NCI-H446 treated with DMSO at 0.1 percent for 48 hours (cell line): ENCODE measurements at places on chromosomes 13 and 19.

DNA sequence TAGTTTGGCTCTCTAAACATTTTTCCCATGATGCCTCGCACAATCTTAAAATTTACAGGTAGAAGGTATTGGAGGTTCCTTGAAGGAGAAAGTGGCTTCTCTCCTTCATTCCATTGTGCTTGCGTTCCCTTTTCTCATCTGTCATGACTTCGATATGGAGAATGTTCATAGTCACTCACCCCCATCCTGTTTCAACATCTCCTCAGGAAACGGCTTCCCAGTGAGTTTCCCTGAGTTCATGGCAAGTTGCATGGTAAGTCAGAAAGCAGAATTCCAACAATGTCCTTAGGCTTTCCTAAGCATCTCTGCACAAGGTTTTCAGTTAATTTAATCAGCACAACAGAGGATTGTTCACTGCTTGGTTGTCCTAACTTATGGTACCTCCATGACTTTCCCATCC is 581.8 kb upstream of the SLITRK5 start:
- DNase-seq = no peak

DNA sequence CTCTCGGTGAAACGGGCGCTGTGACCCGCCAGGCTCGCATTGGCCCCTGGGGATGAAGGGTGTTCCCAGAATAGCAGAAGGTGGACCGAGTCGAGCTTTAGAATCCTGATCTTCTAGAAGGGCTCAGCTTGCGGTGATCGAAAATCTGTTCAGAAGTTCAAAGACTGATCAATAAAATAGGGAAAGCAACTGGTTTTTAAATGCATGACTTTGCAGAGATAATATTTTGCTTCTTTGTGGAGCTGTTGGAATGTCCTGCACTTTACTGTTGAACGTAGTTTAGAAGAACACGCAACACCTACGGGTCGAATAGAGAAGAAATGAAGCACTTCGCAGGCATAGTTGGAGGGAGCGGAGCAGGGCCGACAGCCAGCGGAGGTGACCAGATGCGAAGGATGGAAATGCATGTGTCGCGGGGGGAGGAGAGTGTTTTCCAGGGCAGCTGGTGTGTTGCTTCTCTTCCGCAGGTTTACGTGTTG is 766 bp downstream of the CEBPG start:
- DNase-seq = no peak

GRCh38 chr13:33815011-33815550 is 2.9 kb upstream of the RFC3 start:
- no peak for DNase-seq

GRCh38 chr13:111901267-111901915 is 165.6 kb upstream of the SOX1 start:
- no peak for DNase-seq

DNA sequence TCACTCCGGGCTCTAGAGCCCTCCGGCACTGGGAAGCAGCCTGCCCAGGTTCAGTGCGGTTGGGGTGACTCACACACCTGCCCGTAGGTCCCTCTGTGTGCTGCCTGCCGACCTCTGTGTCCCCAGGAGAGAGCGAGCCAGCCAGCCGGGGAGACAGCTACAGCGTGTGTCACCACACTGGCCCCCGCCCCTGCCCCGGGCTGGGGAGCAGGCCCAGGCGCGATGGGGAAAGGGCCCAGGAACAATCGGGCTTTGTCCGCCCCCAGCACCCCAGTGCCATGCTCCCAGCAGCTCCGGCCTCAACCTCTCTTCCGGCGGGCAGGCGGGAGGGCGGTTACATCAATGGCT is at the start of gene KLK6:
KLK6 (minus strand) TSS at position 179 of the 348 bp plus-strand sequence. CDS start 1,487 bp downstream, outside the sequence.
- no peak for DNase-seq

DNA sequence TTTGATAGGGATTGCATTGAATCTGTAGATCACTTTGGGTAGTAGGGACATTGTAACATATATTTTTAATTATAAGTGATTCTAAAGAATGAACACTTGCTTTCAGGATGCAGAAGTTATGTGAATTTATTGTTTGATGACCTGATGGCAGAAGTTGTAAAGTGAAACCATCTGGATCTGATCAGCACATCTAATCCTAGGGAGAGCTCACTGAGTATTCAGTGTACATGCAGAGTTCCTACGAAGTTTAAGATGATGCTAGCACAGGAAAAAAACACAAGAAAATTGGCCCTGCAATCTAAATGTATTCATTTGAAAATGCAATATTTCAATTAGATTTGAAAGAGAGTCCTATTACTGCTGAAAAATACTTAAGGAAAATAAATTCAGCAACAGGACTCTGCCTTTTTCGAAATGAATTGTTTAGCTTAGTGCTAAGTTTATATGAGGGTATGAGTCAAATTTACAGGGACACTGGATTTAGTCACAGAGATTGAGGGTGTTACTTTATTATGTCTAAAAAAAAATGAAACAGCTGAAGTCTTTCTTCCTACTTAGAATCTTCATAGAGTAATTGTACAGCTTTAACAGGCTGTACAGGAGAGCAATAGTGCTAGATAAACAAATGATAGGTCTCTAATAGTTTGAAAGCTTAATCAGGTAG is 385.7 kb downstream of the DCT start:
- DNase-seq = no peak

DNA sequence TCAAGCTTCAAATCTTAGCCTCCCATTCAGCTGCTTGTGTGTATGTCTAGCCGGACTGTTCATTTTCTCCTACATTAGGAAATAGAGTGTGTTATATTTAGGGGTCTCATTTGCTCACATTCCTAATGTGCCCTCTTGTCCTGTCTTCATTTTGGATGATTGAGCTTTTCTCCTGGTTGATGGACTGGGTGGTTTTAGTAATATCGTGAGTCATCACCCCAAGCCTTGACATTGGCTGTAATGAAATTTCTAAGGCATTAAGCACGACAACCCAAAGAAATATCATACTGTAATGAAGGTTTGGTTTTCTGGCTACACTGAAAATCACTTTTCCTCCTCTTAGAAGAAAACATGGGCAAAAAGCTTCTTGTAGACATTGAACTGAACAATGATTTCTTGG is 110.7 kb upstream of the WASF3 start:
- DNase-seq = no peak

- DNase-seq = no peak
These were observed 45.0 kb downstream of the CBY2 start for GRCh38 chr13:45747071-45747470.

DNA sequence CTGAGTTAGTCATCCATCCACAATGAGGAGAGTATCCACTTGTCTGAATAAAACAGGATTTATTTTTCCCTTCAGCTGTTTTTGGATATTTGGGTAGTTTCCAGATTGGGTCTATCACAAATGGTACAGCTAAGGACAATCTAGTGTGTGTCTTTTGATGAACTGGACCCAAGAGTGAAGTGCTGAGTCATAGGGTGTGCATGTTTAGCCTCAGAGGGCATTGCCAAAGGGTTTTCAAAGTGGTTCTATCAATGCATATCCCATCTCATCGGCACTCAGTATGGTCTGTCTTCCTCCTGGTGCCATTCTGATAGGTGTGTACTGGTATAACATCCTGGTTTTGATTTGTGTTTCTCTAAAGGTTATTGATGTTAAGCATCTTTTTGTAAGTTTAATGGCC is 62.3 kb downstream of the GSX1 start:
- DNase-seq = no peak

- no peak for DNase-seq
These were observed 4.1 kb upstream of the TLE6 start for GRCh38 chr19:2973229-2973628.

- DNase-seq = no peak
These were observed 15.6 kb upstream of the NBEA start for GRCh38 chr13:34926508-34926907.

DNA sequence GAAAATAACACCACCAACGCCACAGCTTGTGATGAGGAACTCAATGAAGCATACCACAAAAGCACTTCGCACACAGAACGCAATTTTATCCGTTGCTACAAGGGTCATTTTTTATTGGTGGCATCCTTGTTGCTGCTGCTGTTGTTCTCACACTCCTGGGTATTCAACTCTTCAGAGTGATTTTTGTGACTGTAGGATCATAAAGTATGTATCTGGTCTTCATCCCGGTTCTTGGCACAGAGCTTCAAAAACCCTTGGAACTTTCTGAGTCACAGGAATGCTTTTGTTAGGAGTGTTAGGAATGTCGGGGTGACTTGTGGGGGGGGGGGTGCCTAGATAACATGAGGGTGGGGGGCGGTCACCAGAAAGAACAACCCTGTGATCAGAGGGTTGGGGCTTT is 108.4 kb downstream of the ZNF557 start:
- no peak for DNase-seq

DNA sequence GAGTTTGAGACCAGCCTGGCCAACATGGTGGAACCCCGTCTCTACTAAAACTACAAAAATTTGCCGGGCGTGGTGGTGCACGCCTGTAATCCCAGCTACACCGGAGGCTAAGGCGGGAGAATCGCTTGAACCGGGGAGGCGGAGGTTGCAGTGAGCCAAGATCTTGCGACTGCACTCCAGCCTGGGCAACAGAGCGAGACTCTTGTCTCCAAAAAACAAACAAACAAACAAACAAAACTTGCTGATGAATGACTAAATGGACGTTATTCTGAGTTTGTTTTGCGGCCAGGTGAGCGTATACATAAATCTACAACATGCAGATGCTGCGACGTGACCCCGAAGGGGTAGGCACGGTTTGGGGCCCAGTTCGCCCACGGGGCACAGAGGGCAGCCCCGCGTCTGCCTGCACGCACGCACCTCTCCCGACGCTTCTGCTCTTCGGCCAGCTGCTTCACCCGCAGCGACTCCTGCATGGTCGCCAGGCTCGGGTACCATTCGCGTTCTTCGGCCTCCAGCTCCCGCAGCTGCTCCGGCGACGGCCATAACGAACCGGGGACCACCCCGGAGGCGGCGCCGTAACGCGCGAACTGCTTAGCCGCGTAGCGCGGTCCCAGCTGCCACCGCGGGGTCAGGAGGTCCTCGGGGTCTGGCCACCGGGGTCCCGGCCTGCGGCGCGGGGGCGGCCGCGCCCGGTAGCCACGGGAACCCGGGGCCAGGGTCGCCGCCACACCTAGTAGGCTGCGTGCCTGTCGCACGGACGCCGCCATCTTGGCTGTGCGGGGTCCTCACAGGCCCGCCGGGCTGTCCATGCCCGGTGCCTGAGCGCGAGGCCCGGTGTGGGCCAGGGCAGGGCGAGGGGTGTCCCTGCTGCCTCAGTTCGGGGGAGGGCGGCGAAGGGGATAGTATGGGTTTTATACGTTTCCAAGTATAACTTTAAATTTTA is at the start of gene GADD45GIP1:
GADD45GIP1 (minus strand) TSS at position 778 of the 943 bp plus-strand sequence; CDS start at position 767, 11 bp downstream.
- peak; percentile 36 for DNase-seq

DNA sequence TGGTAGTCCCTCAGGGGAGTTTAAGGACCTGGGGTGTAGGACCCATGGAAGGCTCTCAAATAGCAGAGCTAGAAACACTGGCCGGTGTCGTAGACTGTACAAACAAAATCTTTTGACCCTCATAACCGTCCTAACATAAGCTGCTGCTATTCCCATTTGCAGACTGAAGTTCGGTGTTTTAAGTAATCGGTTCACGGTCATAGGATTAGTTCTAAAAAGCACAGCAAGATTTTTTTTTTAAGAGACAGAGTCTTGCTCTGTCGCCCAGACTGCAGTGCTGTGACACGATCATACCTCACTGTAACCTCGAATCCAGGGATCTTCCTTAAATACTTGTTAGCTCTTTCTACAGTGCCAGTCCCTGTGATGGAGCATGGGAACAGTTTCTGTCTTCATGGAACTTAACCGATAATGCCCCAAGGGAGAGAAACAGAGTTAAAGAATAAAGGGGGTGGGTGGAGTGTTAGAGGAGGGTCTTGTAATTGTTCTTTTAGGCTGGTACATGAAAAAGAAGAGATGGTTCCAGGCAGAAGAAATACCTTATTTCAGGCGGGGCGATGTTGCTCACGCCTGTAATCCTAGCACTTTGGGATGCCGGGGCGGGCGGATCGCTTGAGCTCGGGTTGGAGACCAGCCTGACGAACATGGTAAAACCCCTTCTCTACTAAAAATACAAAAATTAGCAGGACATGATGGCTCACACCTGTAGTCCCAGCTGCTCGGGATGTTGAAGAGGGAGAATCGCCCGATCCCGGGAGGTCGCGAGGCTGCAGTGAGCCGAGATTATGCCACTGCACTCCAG is 475 bp upstream of the ZC3H4 start:
- DNase-seq = no peak

DNA sequence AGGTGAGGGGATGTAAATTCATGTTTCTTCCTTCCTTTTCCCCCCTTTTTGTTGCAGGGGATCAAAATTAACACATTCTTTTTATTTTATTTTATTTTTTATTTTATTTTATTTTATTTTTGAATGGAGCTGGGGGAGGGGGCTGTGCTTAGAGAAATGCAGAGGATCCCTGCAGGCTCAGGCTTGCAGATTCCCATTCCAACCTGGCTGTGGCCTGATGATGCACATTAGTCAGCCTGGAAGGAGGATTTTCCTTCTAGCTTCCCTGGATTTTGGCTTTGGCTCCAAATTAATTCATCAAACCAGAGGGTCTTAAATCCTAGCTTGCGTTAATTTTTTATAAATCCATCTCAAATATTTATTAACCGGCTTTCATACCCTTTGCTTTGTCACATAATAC is 67.0 kb downstream of the FREM2 start:
- no peak for DNase-seq

DNA sequence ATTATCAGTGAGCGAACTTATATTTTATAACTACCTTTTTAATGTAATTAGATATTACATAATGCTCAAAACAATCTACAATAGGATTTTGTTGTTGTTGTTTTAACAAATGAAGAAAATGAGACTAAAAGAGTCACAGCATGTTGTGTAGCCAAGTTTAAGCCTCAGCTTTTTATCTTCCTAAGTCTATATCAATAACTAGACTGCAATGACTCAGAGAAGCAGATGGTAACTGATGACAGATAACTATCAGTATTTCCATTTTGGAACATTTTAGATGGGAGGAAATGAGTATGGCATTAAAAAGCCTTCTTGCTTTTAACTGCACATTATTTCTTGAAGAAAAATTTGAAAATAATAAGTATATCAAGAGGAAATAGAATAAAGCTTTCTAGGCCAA is 825.2 kb downstream of the SLITRK1 start:
- no peak for DNase-seq

DNA sequence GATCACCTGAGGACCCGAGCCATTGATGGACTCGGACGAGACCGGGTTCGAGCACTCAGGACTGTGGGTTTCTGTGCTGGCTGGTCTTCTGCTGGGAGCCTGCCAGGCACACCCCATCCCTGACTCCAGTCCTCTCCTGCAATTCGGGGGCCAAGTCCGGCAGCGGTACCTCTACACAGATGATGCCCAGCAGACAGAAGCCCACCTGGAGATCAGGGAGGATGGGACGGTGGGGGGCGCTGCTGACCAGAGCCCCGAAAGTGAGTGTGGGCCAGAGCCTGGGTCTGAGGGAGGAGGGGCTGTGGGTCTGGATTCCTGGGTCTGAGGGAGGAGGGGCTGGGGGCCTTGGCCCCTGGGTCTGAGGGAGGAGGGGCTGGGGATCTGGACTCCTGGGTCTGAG is 888 bp downstream of the FGF21 start:
- DNase-seq = no peak
